ENCODE measurements at places on chromosomes 3 and 15.

DNA sequence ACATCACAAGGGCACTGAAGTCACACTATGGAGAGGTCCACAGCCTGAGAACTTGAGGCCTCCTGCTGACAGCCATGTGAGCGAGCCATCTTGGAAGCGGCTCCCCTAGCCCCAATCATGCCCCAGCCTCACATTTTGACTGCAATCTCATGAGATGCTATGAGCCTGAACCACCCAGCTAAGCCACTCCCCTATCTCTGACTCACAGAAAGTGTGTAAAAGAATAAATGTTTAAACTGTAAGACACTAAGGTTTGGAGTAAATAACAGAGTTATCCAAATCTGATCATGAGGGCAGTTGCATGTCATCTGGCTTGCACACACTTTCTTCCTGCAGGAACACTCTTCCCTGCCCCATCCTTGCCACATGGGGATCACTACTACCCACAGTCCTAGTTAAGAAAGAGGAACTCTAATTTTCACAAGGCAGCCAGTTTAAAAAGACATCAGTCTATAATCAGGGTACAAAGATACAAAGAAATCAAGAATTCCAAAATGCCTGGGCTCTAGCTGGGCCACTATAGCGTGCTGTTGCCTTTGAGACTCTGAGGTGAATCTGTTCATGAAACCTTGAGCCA lies 494.2 kb downstream of the FOXP1 start:
- DNase-seq = no peak

- no peak for DNase-seq
Observed at GRCh38 chr15:79919090-79919748, 22.4 kb upstream of the MTHFS start.

- no peak for DNase-seq
Observed at GRCh38 chr3:144593881-144594280, 622.3 kb downstream of the DIPK2A start.

DNA sequence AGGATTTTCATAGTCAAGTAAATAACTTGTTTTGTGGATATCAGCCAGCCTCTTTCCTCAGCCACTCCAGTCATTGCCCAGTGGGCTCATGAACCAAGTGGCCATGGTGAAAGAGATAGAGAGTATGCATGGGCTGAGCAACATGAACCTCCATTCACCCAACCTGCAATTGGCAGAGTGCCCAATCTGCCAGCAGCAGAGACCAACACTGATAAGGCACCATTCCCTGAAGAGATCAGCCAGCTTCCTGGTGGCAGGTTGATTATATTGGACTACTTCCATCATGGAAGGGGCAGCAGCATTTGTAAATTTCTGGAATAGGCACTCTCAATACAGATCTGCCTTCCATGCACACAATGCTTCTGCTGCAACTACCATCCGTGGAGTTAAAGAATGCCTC lies 10.3 kb upstream of the MCF2L2 start:
- DNase-seq = no peak

DNA sequence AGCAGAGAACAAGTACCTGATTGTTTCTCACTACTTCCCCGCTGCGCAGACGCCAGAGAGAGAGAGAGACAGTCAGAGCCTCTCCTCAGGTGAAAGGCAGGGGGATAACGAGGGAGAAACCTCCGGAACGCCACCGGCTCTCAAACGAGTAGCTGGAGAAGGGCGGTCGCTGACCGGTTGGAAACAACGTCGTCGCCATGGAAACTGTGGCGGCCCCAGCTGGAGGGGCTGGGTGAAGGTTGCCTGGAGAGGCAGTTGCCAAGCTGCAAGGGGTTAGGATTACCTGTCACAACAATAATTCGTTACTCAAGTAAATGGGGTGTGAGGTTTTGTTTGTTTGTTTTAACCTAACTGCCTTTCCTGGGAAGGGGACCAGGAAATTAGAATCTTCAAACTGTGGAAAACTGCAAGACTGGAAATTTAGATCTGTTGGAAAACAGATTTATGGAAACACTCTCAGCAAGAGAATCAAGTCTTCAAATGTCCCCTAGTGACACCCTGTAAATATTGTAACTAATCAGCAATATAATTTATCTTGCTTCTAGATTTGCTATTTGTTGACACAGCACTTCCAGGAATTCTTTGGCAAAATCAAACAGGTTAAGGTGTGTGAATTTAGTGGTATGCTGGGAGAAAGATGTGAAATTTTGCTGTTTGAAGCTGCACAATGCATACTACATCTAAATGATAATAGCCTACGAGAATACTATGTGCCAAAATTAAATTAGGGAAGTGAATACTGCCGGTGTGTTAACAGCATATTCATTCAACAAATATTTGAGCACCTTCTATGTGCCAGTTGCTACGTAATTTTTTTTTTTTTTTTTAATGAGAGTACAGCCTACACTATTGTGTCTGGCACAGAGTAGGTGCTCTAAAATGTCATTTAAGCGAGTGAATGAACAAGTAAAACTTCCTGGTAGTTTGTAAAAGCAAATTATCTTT lies at the start of gene DNAH12:
Gene DNAH12, minus strand, starts transcription at position 164 of the 945 bp plus-strand sequence. CDS start 1,474 bp downstream, outside the sequence.
- DNase-seq = peak; percentile 43

- DNase-seq = no peak
Observed at GRCh38 chr3:98856724-98857123, 44.8 kb downstream of the DCBLD2 start.

DNA sequence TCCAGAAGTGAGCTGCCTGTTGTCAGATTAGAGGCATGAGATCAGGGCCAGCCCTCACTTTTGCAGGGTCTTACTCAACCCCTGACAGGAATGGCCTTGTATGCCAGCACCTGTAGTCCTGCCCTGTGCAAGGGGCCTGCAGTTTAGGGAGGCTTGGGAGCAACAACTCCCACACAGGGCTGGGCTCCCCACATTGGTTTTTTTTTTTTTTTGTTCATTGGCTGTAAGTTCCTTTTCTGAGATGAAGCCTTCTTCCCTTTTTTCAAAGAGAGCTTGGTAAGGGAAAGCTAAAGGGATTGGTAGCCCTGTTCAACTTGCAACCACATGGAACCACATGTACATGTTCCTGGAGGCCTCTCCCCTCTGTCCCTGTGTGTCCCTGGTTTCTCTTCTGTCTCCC lies 46.4 kb downstream of the TNFAIP8L3 start:
- peak; percentile 2 for DNase-seq

GRCh38 chr3:69900331-69900730 lies 99.2 kb upstream of the SAMMSON start:
- no peak for DNase-seq

DNA sequence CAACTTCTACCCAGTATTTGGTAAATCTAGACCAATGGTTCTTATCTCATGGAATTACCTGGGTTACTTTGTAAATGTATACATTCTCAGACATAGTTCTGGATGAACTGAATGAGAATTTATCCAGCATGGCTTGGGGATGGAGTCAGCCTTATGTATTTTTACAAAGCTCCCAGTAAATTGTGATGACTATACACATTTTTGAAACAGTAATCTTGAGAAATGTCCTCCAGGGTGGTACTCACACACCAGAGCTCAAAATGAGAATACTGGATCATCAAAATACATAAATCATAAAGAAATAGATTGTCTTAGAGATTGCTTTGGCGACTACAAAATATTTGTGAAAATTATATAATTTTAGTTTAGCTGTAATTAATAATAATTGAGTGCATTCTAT lies 722.1 kb upstream of the DPPA4 start:
- no peak for DNase-seq

DNA sequence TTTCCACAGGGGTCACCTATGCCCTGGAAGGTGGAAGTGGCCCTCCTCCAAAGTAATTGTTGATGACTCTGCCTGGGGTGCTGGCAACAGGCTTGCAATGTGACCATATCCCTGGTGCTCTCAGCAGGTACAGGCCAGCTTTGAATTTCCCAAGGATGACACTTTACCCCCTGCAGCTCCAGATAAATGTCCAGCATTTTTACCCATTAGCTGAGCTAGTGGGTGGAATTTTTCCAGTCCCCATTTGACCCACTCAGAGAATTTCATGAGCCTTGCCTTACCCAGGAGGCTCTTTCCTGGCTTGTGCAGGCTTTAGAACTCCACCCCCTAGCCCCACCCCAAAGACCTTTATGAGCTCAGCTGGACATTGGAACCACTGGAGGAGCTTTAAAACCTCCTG lies 77.6 kb downstream of the ST8SIA2 start:
- DNase-seq = no peak

GRCh38 chr3:147369231-147369630 lies 37.1 kb downstream of the ZIC4 start:
- DNase-seq = no peak

DNA sequence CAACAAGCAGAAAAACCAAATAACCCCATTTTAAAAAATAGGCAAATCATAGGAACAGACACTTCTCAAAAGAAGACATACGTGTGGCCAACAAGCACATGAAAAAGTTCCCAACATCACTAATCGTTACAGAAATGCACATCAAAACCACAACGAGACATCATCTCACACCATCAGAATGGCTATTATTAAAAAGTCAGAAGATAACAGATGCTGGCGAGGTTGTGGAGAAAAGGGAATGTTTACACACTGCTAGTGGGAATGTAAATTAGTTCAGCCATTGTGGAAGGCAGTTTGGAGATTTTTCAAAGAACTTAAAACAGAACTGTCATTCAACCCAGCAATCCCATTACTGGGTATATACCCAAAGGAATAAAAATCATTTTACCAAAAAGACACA lies 60.7 kb downstream of the ABI3BP start:
- no peak for DNase-seq

DNA sequence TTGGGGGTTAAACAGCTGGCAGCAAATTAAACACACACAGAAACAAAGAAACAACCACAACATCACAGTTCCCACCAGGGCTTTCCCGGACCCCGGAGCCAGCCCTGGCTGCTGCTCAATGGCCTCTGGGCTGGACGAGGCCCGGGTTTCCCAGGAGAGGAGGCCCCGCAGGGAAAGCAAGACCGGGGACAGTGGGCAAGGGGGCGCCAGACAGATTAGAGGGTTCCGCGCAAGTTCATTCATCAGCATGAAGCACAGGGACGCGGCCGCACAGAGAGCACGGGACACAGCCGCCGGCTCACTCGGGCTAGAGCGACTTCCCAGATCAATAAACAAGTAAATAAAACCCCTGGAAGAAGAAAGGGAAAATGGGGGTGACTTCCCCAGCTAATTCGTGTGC lies 66.4 kb upstream of the RPL32 start:
- no peak for DNase-seq

DNA sequence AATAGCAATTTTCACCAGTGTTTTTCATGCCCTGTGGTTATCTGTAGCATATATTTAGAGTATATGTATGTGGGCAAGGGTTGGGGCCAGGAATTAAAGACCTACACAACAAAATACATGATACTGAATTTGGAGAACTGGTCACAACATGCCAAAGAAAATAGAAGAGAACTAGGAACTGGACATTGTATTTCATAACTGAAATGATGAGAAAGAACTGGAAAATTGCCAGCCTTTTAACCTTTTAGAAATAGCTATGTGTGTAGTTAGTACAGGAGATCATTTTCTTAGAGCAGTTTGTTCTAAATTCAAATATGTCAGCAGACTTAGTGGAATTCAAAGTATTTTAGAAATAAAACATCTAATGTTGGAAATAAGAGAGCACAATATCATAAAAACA lies 227.1 kb upstream of the CGNL1 start:
- DNase-seq = peak; percentile 16

GRCh38 chr15:62783303-62783957 lies 259.1 kb upstream of the TPM1 start:
- peak; percentile 80 for DNase-seq

- no peak for DNase-seq
Observed at GRCh38 chr3:29242296-29242695, 38.6 kb upstream of the RBMS3 start.

GRCh38 chr3:180135101-180135500 lies 98.4 kb upstream of the PEX5L start:
- no peak for DNase-seq

DNA sequence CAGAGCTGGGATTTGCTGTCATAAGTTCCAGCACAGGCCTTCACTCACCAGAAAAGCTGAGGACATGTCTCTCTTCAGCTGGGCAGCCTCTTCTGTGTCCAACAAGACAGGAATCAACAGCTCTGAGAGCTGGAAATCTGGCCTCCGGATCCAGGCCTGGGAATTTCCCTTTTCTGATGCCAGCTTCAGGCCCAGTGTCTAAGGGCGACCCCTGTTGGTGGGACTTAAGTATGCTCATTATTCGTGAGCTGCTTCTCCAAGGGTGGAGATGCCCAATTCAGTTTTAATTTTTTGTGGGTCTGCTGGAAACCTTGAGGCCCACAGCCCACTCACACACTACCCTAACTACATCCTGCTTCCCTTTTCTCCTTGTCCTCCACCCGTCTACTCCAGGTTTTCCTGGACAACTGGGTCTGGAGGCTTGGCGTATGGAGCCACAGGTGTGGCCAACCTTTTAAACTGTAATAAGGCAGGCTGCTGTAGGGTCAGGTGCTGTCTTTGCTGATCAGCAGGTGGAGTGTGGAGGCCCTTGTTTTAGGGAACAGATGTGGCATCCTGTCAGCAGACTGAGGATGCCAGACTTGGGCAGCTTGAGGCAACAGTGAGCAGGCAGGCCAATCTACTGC lies 2.6 kb upstream of the CEMIP start:
- DNase-seq = peak; percentile 40

DNA sequence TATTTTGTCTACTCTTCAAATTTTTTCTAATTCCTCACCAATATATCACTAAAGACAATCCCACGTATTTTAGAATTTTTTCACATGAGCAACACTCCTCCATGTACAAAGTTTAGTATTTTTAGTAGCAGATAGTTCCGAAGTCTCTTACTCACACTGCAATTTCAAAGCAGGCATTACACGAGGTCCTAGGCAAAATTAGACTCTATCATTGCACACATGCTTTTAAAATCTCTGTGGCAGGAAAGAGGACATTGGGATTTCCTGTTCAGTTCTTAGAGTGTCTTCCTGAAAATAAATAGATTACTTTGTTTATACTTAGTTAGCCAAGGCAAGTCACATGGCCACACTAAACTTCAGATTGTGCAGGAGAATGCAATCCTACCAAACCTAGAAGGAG lies 847.7 kb downstream of the ROBO2 start:
- DNase-seq = no peak

GRCh38 chr3:71102111-71102983 lies 481.2 kb downstream of the FOXP1 start:
- peak; percentile 74 for DNase-seq

DNA sequence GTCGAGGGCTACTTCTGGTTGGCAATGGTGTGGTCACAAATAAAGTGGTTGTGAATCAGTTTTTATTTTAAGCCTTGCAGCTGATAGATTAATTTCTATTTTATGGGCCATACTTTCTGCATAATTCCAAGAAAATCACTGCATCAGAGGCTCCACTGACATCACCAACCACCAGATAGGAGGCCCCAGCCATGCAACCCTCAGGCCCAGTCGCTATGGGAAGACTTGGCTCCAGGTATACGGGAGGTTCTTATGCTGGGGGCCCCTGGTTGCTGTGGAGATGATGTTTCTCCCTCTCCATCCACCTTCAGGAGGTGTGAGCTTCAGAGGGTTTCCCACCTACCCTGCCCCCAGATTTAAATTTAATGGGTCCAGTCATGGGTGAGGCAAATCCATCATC lies 57.4 kb downstream of the ISG20 start:
- DNase-seq = no peak

DNA sequence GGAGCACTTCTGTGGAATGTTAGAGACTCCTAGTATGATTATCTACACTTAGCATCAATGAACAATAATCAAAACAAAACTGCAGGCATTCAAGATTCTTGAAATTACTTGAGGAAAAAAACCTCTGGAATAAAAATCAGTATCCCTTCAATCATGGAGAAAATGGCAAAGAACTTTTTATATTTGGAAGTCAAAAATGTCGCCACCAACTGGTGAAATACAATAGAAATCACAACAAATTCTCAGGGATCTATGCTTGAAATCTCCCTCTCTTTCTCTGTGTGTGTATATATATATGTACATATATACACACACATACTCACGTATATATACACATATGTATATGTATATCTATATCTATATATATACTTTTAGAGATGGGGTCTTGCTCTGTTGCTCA lies 378.9 kb upstream of the ALCAM start:
- no peak for DNase-seq

All from AG20443 (cell line).